CD4-positive, alpha-beta T cell treated with Interleukin-6 for 4 hours (primary cell): ENCODE measurements at places on chromosomes 7 and 10.

- no peak for DNase-seq
Observed at GRCh38 chr10:17693009-17693408, 49.1 kb downstream of the STAM start.

- DNase-seq: no peak
Observed at GRCh38 chr7:782718-783449, 49.4 kb upstream of the SUN1 start.

DNA sequence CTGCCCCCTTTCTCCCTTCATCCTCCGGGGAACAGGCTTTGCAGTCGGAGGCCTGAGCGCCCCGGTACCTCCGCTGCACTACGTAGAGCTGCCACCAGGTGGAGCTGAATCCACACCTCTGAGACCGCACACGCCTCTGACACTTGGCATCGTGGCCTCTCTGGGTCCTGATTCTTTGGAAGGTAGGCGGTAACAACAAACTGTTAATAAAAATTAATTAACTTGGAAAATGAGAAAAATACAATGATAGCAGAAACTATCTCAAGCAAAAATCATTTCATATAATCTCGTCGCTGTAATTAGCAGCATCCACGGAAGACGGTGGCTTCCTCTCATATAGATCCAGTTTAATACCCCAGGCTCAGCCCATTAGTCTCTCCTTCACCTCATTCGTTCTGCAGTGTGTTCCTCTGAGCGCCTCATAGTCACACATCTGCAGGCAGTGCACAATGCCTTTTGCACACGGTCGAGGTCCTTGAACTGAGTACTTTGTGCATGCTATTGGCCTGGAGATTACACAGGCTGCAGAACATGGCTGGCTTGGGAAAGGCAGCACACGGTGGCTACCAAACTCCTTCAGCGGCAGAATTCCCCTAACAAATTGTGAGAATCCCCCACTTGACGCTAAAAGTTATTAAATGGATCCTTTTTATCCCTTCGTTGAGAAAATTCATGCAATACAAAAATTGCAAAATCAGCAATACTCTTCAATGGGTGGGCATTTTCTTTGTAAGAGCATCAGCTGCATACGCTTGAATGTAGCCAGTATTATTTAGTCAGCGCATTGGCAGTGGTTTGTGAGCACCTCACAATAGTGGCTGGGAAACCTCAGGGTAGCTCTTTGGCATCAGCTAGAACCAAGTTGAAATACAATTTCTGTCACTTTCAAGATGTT is 18.7 kb downstream of the OR9A2 start:
- DNase-seq: peak; percentile 84

DNA sequence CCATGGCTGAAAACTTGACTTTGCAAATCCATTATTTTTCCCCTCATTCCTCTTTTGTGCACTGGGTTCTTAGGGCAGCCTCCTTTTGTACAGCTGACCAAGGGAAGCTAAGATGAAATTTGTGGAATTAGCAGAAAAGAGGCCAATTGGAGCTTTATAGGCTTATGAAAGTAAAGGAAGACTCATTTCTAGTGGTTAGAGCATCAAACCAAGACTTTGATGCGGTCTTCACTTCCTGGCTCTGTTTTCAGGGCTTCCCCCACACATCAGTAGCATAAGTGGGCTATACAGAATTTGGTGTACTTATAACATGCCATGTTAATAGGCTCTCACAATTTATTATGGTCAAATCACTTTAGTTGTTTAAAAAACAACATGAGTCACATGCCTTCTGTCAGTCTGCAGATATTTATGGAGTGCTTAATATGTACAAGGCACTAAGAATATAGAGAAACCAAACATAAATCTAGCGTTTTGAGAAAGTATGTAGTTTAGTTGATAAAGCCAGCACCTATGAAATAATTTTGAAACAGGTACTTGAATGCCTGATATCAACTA is 5.7 kb downstream of the AUTS2 start:
- DNase-seq: peak; percentile 15

DNA sequence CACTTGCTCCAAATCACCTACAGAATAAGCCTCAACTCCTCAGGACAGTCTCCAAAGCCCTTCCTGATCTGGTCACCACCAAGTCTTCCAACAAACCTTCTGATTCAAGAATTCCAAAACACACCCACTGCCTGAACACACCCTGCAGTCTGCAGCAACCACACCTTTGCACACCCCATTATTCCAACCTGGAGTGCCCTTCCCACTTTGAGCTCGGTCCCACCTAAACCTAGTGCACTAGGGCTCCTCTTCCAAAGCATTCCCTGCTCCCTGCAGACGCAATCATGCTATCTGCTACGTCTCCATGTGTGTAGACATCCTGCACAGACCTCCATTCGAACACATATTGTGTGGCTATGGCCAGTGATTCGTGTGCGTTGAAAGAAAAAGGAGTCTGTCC is 289.3 kb downstream of the GRID1 start:
- no peak for DNase-seq

- DNase-seq: no peak
Observed at GRCh38 chr10:125206623-125207022, 46.3 kb upstream of the CTBP2 start.

- DNase-seq: no peak
Observed at GRCh38 chr7:18356191-18356645, 139.3 kb upstream of the HDAC9 start.

GRCh38 chr10:97393034-97393573 is 8.0 kb downstream of the RRP12 start:
- DNase-seq: no peak

DNA sequence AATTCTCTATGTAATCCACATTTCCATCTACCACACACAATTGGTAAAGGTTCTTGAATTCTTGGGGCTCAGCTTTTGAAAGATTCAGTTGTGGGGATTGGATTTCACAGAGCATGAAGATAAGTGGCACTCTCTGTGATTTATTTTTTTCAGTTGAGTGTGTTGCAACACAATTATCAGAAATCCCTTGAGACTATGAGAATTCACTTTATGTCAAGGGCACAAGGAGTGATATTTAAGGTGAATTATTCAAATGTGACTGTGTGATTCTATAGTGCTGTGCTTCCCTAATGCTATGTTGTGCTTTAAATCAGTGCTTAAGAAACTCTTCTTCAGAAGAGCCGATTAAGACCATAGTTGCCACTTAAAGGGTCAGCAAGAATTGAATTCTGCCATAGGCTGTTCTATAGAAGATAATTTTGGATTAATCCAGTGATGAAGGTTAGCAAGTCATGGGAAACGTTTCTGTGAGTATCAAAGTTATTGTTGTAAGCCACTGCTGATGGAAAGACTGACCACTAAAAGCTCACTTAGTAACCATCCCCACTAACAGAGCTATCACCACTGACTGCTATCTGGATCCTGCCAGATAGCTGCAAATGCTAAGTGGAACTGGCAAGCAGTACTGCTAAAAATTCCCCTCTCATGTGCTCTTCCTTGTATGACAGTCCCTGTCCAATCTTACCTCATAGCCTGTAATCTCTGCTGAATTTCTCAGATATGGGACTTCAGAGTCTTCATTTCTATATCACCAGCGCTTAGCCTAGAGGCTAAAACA is 134.0 kb upstream of the SEMA3D start:
- DNase-seq: no peak

GRCh38 chr7:69638674-69639073 is 40.4 kb downstream of the AUTS2 start:
- DNase-seq: no peak

GRCh38 chr7:139657725-139658124 is 120.1 kb downstream of the HIPK2 start:
- no peak for DNase-seq

GRCh38 chr7:46450886-46451285 is 529.8 kb upstream of the IGFBP3 start:
- no peak for DNase-seq

- no peak for DNase-seq
Observed at GRCh38 chr10:17368708-17369272, 85.6 kb downstream of the ST8SIA6 start.

GRCh38 chr7:94676431-94676830 is 20.5 kb upstream of the SGCE start:
- no peak for DNase-seq

DNA sequence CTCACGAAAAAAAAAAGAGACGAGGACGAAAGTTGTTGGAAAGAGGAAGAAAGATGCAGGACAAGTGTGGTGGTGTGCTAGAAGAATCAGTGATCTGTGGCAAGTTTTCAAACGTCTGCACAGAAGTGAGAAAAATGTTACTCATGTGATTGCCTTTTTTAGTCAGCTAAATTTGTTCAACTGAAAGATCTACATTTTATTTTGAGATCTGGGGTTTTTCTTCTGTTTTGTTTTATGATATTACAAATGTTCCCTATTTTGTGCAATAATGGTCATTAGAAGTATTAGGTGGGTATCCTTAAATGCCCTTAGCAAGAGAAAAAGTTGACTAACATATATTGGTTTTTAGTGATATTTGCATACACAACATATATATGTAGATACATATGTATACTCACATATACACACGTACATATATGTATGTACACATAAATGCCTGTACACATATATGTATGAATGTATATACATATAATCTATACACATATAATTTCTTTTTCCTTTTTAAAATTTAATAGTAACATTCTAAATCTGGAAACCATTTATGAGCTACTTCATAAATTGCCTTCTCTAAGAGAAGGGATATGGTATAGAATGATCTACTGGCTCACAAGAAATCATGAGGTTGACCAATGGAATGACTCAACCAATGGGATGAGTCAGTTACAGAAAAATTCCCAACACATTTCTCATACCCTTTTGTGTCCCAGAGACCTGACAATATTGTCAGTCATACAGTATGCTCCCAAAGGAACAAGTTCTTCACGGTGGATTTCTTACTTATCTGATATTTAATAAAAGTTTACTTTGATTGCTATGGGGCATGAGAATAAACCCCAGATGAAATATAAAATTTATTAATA is 38.4 kb downstream of the SLC39A12 start:
- DNase-seq: no peak

DNA sequence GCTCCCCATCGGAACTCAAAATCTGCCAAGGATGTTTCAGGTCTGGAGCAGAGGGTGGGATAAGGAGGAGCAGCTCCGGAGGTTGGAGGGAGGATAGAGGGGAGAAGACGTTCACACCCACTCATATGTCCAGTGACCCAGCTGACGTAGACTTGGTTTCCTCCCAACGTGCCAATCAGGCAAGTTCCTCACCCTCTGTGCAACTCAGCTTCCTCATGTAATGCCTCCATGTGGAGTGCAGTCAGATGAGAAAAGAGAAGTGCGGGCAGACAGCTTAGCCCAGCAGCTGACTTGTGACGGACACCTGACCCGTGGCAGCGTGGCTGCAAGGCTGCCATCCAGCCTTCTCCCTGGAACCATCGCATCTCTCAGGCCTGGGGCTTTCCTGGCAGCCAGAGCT is 86.8 kb downstream of the NPTX2 start:
- DNase-seq: no peak

- no peak for DNase-seq
Observed at GRCh38 chr7:158043551-158044481, 543.8 kb downstream of the PTPRN2 start.

DNA sequence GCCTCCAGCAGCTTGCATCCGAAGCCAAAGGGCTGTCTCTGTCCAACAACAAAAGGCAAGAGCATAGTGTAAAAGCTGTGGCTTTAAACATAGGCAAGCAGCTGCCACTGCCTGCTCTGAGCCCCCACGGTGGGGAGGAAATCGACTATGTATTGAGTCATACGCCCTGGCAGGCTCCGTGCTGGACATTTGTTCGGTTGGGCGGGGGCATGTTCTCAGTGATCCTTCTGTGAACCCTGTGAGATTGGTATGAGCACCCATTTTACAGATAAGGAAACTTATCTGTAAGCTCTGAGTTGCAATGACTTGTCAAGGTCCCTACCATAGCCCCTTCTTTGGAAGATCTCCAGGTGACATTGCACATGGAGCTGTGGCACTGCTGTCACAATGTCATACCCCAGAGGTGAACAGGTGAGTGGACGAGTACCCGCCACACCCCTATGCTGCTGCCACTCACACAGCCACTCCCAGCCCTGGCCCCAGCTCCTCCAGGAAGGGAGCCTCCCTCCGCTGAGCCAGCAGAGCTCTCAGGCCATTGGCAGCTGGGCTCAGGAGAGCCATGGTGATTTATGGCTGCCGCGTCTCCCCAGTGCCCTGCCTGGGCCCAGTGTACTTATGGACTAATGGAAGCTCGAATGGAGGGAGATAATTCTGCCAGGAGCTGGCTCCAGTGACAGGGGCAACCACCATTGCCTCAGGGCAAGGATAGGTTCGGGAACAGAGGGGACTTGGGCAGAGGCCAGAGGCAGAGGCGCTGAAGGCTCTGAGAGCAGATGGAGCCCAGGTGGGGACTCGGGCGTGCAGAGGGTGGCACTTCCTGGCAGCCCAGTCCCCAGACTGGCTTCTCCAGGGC is 43.7 kb downstream of the UNC5B start:
- DNase-seq: no peak

- no peak for DNase-seq
Observed at GRCh38 chr7:141418066-141418465, 133.1 kb upstream of the AGK start.

- DNase-seq: no peak
Observed at GRCh38 chr7:83614112-83614511, 34.8 kb downstream of the SEMA3E start.

- no peak for DNase-seq
Observed at GRCh38 chr10:17472481-17473227, 18.3 kb upstream of the ST8SIA6 start.

DNA sequence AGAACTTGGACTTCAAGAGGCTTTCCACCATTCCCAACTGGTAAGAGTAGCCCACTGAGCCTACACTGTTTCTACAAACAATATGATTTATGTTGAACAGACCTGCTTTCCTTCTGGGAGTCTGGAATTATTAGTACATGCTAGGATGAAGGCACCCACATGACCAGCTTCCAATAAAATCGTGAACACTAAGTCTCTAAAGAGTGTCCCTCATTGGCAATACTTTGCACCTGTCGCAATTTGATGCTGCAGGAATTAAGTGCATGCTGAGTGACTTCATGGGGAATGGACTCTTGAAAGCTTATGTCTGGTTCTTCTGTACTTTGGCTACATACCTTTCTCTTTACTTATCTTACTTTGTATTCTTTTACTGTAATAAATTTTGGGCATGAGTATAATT is 305.2 kb upstream of the GHITM start:
- no peak for DNase-seq

GRCh38 chr7:106392590-106392989 is 107.8 kb upstream of the NAMPT start:
- DNase-seq: no peak

- no peak for DNase-seq
Observed at GRCh38 chr7:45394117-45394708, 180.0 kb upstream of the ADCY1 start.
